H7 (cell line): ENCODE measurements at places on chromosomes 2 and 18. TPM values are rescaled to one million over a fixed set of nuclear protein-coding genes. Genes with fewer than 3 reads are reported as not detected.

DNA sequence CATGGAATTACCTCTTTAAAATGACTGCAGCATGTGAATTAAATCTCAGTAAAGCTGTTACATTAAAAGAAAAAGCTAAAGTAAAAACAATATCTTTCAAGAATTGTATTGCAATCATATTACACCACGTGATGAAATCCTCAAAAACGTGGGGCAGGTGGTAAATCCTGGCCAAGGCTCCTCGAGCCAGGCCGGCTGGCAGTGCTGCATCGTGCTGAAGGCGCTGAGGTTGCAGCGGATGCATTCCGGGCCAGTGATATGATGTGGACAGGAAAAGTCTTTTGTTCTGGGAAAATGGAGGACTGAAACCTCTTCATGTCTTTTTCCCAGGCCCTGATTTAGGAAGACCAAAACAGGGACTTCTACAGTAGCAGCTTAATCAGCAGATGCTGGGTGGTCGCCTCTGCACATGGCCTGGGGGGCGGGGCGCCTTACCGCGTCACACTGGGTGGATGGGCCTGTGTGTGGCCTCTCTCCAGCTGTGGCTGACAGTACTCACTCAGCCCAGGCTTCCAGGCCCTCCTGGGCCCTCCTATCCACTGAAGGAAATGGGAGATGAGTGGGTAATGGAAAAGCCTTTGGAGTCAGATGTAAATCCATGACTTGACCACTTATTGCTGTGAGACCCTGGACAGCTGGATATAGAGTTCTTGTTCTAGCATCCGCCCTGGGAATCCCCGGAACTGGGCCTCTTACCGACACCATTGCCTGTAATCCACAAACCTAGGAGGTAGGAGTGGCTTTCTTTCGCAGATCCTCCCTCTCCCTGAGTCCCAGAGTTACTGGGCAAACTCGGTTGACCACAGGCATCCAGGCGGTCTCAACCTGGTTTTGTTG, 45.1 kb downstream of the PROC start:
- peak; percentile 73 for DNase-seq

GRCh38 chr18:13381944-13382365, 163.4 kb downstream of the LDLRAD4 start:
- no peak for DNase-seq

- no peak for DNase-seq
These were observed 293.6 kb upstream of the SESTD1 start for GRCh38 chr2:179558010-179558934.

DNA sequence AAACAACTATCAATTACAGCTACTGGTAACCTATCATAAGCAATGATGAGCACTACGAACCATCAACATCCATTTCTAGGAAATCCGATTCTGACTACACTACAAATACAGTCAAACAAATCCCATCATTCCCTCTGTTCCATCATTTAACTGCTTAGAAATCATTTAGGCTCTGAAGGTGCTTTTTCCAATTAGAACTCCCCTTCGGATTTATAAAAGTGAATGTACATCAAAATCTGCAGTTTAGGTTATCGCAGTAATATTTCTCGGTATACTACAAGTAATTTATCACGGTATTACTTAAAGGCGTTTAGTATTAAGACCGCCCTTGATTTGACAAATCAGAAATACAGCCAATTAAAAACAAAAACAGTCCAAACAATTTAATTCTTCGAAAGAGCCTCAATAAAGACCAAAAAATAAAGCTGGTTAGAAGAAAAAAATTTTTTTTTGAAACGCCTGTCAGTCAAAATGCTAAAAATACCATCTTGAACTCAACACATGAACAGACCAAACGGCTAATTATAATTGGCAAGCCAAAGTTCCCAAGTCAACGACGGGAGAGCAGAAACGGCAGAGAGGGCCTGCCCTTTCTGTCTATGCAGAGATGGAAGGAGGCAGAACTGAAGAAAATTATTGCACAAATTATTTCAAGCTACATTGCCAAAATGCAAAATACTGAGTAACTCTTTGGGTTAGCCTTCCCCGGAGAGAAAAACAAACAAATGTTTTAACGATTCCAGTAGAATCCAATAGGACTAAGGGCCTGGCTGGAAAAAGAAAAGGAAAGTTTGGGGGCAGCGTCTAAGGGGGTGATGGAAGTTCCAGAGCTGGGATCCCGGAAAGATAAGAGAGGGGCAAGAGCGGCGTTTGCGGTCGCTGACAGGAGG, 1.2 kb downstream of the VPS54 start:
- DNase-seq = no peak

DNA sequence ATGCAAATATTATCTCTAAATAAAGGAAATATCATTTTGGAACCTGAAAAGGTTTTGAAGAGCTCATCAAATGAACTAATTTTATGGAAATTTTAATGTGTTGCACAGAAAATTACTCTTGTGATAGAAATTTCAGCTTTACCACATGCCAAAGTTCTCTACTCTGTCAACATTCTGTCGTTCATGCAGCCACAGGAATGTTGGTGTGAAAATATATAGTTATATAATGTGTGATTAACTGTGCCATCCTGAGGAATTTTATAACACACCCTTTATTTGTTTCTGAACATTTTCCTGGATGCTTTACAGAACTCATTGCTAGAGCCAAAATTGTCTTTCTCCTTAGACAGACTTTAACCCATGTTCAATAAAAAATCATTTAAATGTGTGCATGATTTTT, 202.5 kb upstream of the SLC8A1 start:
- no peak for DNase-seq

DNA sequence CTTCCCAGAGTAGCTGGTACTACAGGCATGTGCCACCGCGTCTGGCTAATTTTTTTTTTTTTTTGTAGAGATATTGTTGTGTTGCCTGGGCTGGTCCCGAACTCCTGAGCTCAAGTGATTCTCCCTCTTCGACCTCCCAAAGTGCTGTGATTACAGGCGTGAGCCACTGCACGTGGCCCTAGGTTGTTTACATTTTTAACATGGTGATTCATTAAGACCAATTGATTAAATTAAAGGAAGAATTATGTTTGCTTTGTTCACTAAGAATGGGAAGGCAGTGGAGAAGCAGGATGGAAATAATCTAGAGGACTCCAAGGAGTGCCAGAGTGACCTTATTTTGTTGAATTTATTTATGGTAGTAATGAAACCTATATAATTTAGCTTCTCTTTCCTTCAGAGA, 7.5 kb downstream of the LCLAT1 start:
- DNase-seq = no peak

- no peak for DNase-seq
These were observed 1500.3 kb downstream of the LRP1B start for GRCh38 chr2:140630557-140630956.

- DNase-seq = peak; percentile 41
These were observed 78.0 kb upstream of the GAREM1 start for GRCh38 chr18:32548688-32549087.

DNA sequence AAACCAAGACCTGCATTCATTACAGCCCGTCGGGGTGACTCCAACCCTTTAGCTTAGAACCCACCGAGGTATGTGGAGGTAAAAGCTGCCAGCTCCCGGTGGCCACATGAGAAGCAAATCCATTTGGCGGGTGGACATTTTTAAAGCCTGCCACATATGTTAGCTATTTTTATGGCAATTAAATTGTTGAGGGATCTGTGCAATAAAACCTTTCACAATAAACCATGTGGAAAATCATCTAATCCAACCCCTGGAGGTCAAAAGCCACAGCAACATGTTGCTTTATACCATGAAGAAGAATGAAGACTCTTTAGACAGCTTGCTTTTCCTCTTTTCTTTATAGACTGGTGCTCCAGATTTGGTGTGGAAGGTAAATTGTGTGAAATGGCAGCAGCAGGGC, 176.3 kb downstream of the AGPS start:
- DNase-seq = no peak

GRCh38 chr18:48831113-48831759, 119.5 kb downstream of the SMAD7 start:
- no peak for DNase-seq

DNA sequence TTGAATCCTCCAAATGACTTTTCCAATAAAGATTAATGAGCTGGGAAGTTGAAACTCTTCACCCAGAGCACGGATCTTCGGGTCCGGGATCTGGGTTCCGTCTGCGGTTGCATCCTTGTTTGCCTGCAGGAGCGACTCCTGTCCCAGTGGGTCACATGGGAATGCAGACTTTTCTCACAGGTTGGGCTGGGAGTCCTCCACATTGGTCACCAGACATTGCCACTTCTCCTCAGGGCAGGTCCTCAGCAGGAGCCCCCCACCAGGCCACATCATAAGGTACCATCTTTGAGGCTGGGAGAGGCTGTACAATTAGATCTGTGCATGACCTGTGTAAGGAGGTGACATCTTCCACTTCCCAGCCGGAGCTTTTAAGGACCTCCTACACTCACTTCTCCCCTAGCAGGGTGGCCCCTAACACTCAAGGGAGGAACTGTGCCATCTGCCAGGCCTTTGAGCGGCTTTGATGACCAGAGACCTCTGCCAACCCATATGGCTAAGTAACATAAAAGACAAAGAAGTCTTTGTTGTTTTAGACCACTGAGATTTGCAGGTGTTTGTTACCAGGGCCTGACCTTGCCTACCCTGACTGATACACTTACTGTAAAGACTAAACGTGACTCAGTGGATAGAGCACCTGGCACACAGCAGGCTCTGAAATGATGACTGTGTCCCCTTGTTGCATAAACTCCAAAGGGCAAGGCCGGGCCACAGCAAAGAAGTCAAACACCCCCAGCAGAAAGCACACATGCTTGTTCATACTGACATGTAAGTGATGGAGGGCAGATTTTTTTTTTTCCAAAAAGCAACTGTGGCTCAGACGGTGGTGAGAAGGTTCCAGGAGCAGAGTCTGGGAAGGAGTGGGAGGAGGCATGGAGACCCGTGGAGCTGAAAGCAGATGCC, 7.9 kb upstream of the TEX51 start:
- no peak for DNase-seq

- DNase-seq = no peak
These were observed 430.9 kb upstream of the HNRNPA3 start for GRCh38 chr2:176781570-176782217.

GRCh38 chr2:3278521-3279218, 98.9 kb downstream of the EIPR1 start:
- DNase-seq = no peak

DNA sequence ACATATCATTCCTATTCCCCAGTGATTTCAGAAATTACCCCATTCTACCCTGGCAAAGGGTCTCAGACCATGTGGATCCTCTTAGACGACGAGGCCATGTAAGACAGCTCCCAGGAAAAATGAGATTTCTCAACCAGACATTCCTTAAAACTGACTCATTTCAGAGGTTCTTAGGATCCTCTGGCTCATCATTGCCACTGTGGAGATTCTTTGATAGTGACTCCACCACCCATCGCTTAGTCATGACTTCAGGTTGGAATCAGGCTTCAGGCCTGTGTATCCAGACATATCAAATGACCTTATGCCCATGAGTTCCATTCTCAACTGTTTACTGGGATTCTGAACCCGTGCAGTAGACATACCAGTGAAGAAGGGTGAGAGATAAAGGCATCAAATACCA, 245.6 kb upstream of the TCF4 start:
- DNase-seq = no peak

DNA sequence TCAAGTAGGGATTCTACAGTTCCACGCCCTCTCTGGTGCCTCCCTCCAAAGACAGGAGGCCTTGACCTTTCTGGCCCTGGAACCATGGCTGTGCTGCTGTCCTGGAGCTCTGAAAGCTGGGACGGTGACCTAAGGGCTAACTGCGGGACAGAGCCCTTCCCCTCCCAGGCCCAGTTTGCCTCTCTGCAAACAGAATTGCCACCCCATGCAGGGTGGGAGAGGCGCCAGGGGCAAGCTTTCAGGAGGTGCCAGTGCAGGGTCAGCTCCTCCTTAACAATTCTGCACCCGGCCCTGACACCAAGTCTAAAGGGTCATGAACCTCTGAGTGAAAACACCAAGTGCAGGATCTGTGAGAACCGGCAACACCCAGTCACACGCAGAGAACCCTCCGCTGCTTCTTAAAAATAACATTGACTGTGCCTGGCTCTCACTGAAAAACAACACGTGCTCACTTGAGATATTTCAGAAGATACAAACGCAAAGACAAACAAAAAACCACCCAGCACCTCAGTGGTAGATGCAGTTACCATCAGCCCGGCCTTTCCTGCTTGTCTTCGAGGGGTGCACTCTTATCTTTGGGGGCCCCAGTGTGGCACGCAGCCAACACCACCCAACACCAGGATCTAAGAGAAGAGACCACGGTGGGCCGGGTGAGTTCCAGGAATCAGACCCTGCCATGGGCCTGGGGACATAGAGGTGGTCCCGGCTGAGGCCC, 1.1 kb upstream of the SNED1 start:
- no peak for DNase-seq

DNA sequence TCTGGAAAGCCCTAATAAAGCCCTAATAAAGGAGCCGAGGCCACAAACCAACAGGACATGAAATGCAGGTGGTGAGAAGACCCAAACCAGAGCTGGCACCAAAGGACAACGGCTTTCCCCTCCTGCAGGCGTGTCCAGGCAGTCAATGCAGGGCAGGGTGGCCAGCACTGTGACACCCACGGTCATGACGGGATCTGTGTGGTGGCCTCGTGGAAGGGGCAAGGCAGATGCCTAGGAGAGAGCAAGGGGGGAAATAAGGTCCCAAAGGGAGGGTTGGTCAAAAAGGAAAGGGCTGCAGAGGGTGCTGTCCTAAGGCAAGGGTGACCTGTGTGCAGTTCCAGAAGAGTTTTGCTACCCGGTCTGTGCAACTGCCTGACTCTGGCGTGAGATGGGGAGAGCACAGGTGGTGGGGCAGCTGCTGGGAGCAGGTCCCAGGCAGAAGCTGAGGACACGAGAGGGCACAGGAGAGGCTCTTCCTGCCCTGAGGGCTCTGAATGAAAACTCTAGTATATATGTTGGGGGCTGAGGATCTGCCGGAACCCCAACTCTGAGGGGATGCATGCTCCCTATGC, 156.7 kb downstream of the TPO start:
- DNase-seq = no peak

Gene ALPI
- 0.10 TPM in 1 of 2 replicates, not detected in the other for total RNA-seq

Gene MYCN
- total RNA-seq = 48.4 and 49.9 TPM in 2 replicates

Gene OR6B2
- not detected in 2 replicates for total RNA-seq

Gene FOXD4L1
- not detected in 2 replicates for total RNA-seq

Gene PSMA8
- total RNA-seq = not detected in 2 replicates

Gene CXCR1
- not detected in 2 replicates for total RNA-seq

Gene POTEI
- 0.07 TPM in 2 replicates for total RNA-seq

Gene IL1R2
- total RNA-seq = 0.17 and 0.44 TPM in 2 replicates

Gene ABCG8
- total RNA-seq = not detected in 2 replicates
